ENCODE measurements at places on chromosomes 16 and 17.

GRCh38 chr17:8467527-8467926 is 31.8 kb downstream of the NDEL1 start:
- no peak for DNase-seq

- peak; percentile 79 for DNase-seq
Observed at GRCh38 chr17:46822388-46822921, 4.0 kb upstream of the WNT3 start.

DNA sequence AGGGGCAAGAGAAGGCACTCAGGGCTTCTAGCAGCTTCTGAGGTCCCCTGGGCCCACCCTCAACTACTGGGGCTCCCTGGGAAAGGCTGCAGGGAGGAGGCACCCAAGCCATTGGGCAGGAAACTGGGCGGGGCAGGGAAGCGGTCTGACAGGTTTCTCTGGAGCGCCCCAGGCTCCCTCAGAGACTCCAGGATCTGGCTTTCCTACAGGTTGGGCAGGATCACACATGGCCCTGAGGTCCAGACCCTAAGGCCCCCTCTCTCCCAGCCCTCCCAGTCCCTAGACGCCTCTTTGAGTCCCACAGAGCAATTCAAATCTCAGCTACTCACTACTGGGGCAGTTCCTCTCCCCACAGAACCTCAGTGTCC is 14.3 kb downstream of the JUP start:
- peak; percentile 87 for DNase-seq

DNA sequence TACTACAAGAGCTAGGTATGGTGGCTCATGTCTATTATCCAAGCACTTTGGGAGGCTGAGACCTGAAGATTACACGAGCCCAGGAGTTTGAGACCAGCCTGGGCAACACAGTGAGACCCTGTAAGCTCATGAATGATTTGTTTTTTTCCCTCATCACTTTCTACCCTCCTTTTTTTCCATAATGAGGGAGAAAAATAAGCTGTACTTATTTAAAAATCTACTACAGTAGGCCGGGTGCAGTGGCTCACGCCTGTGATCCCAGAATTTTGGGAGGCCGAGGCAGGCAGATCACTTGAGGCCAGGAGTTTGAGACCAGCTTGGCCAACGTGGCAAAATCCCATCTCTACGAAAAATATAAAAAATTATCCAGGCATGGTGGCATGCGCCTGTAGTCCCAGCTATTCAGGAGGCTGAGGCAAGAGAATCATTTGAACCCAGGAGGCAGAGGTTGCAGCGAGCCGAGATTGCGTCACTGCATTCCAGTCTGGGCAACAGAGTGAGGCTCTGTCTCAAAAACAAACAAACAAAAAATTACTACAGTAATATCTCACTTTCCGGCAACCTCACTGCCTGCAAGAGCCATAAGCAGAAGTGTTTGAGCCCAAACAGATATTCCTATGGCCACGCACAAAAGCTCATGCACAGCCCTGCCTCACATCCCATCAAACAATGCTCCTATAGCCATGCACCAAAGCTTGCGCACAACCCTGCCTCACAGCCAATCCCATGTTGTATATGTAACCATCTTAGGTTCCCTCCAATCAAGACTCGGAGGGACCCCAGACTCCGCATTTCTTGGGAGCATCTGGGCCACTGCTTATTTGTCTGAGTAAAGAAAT is 37.4 kb downstream of the TK2 start:
- DNase-seq, result no peak

Data from GM23338 (cell line).